ENCODE measurements at places on chromosomes 2 and 18. TPM values are rescaled to one million over a fixed set of nuclear protein-coding genes. Genes with fewer than 3 reads are reported as not detected.

KLHL14 gene
- total RNA-seq: not detected

LYPD6 gene
- 40.4 TPM for total RNA-seq

CNGA3 gene
- total RNA-seq: not detected

ITGB6 gene
- total RNA-seq: 0.29 TPM

LHCGR gene
- not detected for total RNA-seq

MFSD2B gene
- total RNA-seq: not detected

ACKR3 gene
- 1.7 TPM for total RNA-seq

KATNAL2 gene
- 5.1 TPM for total RNA-seq

CEP192 gene
- total RNA-seq: 30.5 TPM

ALKAL2 gene
- total RNA-seq: not detected

KLF11 gene
- total RNA-seq: 18.7 TPM

RAB6D gene
- not detected for total RNA-seq

GRCh38 chr2:221309892-221310583, 262.1 kb downstream of the EPHA4 start:
- no peak for DNase-seq

- no peak for DNase-seq
Measured at GRCh38 chr2:26061539-26061938, 27.7 kb downstream of the RAB10 start.

DNA sequence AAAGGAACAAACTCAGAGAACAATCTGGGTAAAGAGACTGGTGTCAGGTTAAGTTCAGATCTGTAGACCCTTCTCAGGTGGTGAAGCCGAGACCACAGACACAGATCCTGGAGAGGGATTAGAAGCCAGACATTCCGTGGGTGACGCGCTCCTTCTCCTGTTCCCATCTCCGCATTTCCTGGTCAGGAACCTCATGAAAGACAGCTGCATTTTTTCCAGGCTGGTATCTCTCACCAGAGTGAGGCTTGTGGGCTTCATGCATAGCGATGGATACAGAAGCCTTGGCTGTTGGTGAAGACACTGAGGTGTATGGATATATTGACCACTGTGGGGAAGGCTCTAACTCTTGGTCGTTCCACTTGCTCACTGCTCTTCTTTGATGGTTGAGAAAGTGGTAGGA, 152.6 kb downstream of the FAM210A start:
- DNase-seq: no peak

DNA sequence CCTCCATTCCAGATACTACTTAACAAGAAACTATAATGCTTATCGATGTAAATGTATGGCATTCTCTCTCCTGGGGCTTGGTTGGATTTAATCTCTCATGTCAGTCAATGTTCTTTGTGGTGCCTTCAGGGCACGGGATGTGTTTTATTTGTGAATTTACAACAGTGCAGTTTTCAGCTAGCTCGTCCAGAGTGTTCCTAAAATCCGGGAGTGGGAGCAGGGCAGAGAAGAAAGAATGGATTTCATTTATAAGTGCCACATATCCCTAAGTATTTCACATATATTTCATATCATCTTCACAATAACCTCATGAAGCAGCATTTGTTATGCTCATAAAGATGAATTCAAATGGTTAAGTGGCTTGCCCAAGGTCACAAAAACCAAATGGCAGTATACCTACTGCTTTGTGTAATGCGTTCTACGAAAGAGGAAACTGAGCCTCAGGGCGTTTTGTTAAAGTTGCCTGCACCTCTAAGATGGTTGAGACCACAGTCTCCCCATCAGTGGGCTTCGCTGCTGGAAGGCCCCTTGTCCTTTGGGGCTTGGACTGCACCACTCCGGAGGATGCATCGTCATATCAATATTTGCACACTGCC, 134.7 kb upstream of the MGAT5 start:
- no peak for DNase-seq

DNA sequence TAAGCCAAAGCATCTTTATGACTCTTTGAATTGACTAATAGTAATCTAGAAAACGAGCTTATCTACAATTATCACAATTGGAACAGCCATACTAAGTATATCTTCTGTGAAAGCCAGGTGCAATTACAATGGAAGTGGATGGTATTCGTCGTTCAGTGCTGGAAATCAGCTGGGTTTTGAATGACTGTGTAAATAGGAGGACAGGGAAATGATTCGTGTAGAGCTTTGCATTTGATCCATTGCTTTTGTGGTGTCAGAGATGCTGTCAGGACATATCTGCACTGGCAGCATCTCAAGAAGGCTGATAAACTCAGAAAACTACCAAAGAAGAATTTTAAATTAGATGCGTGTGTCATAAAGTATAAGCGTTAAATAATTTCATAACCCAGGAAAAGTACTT, 187.1 kb downstream of the ZNF407 start:
- DNase-seq: no peak

DNA sequence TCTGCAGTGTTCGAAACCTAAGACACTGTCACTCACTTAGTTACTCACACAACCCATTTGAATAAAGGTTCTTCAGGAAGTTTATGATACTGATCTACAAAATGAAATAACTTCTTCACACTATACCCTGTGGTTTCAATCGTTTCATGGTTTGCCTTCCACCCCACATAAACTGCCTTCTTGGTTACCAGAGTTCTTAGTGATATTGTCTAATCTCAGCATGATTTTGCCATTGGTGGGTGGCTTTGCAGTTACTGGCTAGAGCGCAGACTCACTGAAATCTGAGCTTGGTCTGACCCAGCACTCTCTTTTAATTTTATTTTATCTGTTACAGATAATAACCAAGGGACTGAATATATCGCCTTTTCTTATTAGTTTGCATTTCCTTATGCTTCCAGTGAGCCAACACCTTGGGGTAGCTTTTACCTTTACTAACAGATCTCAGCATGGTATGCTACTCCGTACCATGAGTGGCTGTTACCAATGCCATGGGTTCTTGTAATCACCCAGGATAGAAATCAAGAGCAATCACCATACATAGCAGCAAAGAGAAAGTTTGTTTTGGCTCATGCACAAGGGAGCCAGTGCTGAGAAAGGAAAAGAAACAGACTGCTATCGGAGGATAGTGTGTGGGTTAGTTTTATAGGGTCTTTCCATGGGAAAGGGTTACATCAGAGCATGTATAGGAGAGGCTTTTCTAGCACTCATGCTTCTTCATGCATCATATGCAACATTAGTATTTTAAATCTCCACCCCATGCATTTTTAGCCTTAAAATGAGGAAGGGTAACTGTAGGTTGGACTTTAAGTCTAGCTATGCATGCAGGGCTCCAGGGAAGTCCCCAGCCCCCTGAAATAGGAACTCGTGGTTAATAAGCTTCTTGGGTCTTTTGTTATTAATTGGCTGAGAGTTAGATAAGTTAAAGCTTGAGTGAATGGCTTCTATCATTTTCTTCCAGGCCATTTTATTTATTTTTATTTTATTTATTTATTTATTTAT, 33.3 kb downstream of the ANXA4 start:
- DNase-seq: no peak

- DNase-seq: no peak
Measured at GRCh38 chr2:114610677-114611076, 168.2 kb downstream of the DPP10 start.

- no peak for DNase-seq
Measured at GRCh38 chr2:72141881-72142451, 5.7 kb downstream of the CYP26B1 start.

DNA sequence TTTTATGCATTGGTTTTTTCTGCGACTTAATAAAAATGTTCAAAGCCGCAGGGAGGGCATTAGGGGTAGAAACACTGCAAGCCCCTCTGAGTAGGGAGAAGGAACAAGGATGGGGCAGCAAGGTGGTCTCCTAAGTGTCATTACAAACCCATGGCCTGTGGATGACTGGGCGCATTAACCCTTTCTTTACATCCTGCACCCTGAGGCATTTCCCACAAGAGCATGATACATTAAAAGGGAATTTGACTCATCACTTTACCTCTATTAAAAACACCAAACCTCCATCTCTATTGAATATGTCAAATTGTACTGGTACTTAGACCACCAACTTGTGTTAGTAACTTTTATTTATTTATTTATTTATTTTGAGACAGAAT, 112.5 kb downstream of the VIT start:
- no peak for DNase-seq

GRCh38 chr18:24600076-24600654, 139.7 kb downstream of the HRH4 start:
- peak; percentile 60 for DNase-seq

GRCh38 chr2:51258301-51258700, 226.4 kb upstream of the NRXN1 start:
- no peak for DNase-seq

DNA sequence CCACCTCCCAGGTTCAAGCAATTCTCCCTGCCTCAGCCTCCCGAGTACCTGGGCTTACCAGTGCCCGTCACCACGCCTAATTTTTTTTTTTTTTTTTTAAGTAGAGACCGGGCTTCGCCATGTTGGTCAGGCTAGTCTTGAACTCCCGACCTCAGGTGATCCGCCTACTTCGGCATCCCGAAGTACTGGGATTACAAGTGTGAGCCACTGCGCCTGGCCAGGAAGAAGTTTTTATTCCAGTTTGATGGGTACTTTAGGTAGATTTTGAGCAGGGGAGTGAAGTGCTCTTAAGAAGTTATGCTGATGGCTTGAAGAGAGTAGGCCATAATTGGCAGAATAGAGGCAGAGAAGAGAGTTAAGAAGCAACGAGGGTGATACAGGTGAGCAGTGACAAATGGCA, 25.3 kb downstream of the FZD5 start:
- DNase-seq: no peak

- DNase-seq: no peak
Measured at GRCh38 chr2:170896622-170897021, 32.4 kb upstream of the GORASP2 start.

DNA sequence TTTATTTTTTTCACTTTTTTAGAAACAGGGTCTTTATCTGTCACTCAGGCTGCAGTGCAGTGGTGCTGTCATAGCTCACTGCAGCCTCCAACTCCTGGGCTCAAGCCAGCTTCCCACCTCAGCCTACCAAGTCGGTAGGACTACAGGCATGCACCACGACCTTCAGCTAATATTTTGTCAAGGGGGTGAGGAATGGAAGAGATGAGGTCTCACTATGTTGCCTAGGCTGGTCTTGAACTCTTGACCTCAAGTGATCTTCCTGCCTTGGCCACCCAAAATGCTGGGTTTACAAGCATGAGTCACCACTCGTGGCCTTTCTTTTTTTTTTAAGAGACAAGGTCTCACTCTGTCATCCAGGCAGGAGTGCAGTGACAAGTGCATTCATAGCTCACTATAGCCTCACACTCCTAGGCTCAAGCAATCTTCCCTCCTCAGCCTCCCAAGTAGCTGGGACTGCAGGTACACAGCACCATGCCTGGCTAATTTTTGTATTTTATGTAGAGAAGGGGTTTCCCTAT, 13.4 kb downstream of the PPP1R7 start:
- DNase-seq: peak; percentile 29

GRCh38 chr2:224885291-224885690, 157.0 kb downstream of the DOCK10 start:
- no peak for DNase-seq

- no peak for DNase-seq
Measured at GRCh38 chr2:72917877-72918553, 696 bp downstream of the EMX1 start.

DNA sequence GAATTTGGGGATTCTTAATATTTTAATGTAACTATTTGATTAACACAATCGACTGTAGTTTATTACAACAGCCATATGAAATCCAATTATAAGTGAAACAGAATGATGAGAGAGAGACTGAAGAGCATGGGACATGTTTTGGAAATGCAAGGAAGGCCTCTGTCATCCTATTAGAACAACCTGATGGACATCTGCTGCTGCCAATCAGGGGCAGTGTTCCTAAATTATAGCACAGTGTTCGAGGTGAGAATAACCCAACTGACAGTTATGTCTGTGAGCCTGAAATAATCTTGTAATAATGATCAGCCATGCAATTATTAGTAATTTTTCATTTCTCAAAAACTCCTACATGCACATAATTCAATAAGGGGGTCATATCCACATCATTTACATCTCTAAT, 73.6 kb downstream of the CCDC141 start:
- DNase-seq: no peak

DNA sequence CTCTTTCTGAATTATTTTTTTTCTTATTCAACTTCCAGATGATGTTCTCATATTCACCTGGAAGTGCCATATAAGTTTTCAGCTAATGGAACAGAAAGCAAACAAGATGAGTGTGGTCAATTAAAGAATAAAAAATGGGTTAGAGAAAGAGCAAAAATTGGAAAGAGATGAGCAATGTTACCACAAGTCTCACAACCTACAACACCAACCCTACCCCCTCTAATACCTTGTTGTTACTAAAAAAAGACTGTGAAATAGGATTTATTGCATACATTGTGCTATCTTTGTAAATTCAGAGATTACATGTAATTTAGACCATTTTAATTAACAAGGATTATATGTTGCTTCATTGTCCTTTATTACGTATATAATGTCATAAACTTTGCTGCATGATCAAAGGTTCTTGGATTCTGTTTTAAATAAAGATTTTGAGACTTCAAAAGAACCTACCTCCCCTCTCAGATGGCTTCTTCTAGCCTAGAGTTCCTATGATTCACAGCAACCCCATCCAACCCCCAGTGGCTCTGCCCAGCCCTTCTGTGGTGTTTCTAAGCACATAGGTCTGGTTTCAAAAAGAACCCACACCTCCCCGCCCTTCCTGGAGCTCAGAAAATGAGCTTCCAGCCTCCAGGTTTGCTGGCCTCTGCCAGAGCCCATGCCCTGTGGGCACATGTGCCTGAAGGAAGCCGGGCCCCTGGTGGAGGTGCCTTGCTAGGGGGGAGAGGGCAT, 24.7 kb downstream of the LGALSL start:
- DNase-seq: no peak

- DNase-seq: peak; percentile 60
Measured at GRCh38 chr2:175004980-175005732, at the start of gene CHN1. Gene CHN1, minus strand, starts transcription at chr2:175005381. Its CDS starts 469 bp downstream, at chr2:175004912.

- peak; percentile 36 for DNase-seq
Measured at GRCh38 chr2:130846686-130847375, 10.1 kb downstream of the ARHGEF4 start.

GRCh38 chr18:10559553-10560451, 34.0 kb downstream of the NAPG start:
- DNase-seq: no peak

- DNase-seq: peak; percentile 5
Measured at GRCh38 chr2:183991968-183992367, 606.4 kb upstream of the ZNF804A start.

DNA sequence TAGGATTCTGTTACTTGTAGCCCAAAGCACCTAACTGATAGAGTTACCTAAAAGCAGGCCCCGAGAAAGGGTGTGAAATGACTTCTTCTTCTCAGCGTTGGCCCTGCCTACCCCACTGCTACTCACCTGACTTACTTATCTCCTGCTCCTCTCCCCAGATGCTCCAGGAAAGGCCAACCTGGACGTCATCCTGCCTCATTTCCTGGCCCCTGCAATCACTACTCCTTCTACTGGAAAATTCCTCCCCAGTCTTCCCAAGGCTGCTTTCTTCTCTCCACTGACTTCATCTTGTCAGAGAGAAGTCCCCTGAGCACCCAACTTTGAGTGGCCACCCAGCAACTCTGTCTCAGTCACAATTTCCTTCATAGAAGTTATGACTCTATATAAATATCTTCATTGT, 63.4 kb upstream of the KLF7 start:
- no peak for DNase-seq

GRCh38 chr2:181977661-181978350, 7.8 kb upstream of the PPP1R1C start:
- DNase-seq: peak; percentile 76

Measured in A172 (cell line).